ENCODE measurements at places on chromosomes 11 and 22.

- DNase-seq, result no peak
Observed at GRCh38 chr11:5689551-5689983, at the start of gene TRIM22. TSS of gene TRIM22 (plus strand) at chr11:5689790. CDS start at chr11:5696233, 6,443 bp downstream.

DNA sequence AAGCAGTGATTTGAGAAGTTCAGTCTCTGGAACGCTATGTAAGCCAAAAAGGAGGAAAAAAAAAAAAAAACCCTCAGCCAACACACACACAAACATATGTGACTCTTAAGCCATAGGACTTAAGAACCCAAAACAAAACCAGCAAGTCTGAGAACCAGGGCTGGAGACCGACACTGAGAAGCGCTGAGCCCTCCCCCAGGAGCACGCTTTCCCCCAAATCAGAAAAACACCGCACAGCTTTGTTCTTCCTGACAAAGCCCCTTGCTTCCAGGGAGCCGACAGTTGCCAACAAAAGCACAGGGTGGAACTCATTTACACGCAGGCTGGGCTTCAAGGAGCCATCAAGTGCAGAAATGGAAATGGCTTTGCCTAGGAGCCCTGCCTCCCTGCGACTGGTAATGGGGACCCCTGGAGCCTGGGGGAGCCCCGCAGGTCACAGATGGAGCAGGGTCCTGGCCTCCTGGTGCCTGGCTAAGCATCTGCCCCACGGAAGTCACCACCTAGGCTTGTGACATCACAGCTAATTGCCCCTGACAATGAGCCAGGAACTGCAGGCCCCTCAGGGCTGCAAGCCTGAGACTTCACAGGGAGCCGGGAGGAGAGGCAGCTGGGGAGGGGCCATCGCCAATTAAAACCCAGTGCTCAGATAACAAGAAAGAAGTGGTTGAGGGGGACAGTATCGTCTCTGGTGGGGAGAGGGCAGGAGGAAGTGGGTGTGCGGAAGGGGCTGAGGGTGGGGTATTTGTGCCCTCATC is 66.9 kb downstream of the NFAM1 start:
- no peak for DNase-seq

DNA sequence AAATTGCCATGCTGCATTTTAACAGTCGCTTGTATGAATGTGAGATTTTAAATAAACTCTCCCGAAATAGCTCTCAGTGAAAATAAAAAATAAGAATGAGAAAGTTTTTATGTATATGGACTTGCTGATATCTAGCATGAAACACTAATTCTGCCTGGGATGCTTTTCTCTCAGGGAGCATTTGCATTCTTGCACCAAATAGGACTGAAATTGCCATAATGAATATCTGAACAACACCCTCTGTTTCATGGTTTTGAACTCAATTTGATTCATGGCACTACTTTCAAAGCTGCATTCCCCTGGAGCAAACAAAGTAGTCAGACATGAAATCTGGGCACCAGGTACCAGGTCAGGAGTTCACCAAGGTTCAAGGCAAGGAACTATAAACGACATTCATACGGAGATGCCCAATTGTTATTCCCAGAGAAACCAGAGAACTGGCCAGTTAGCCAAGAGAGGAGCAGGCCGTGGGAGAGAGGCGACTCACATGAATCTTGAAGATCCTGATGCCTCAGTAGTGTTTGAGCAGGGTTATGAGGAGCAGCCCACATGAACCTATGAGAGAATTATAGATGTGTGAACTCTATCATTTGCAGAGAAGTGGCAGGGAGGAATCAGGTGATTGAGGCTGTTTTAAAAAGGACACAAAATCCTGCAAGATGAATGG is 270.6 kb upstream of the ZC3H12C start:
- DNase-seq, result no peak

GRCh38 chr11:73916435-73916834 is 34.4 kb upstream of the DNAJB13 start:
- DNase-seq, result no peak

DNA sequence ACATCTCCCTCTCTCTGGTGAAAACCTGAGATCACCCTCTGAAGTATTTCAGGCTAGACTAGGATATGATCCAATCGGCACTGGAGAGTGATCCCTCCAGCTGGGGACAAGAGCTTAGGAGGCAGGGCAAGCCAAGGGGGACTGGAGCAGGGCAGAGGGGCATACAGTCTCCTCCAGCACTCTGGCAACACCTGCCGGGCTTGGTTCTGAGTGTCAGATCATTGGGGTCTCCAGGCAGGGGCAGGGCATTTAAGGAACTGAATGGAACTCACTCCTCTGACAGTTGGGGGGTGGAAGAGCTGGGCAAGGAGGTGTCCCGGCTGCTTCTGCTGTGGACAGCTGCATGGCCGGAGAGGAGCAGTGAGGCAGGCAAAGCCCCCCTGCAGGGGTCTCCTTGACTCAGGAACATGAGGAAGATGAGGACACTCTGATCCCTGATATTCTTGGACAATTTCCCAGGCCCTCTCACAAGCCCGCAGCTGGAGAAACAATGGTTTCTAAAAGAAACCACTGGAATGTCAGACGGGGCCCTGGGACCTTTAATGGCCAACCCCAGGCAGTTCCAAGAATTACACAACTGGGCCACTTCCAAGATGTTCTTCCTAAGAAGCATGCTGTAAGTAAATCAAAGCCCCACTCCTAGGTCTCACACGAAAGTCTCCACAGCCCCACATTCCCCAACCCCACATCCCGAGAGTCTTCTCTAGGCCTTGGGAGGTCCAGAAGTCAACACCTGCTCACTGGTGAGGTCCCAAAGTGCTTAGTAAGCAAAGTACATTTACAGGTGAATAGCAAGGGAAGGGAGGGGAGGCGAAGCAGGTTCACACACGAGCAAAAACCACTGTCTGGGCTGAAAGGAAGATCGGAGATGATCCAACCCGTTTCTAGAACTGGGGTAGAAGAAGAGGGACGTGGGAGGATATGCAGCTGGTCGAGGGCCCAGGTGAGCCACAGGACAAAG is 1.2 kb upstream of the CCDC86 start:
- no peak for DNase-seq

DNA sequence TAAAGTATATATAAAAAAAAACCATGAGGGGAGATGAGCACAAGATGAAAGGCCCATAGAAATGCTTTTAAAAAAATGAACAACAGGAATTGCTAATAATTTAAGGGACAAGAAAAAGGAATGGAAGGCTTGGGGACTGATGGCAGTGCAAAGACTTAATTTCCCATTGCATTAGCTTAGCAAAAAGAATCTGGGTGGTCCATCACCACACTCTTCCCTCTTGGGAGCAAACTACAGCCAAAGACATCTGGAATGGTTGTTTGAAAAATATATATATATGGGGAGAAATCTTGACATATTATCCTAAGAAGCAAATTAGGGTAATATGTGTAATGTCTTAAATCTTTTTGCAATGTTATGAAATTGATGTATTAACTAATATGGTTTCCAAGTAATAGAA is 727.1 kb downstream of the METTL15 start:
- DNase-seq, result no peak

DNA sequence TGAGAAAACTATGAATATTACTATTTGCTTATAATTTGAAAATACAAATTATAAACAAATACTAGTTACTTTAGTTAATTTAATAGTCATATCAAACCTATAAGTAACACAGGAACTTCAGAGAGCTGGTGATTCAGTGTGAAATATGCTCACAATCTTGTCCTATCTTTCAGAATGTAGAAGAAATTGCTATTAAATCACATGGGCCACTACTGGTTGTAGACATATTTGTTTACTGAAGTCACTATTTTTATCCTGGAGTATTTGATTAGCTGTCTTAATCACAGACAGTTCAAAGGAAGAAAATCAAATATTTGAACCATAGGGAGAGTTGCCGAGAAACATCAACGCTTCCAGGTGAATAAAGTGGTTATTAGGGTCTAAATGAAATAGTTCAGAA is 187.6 kb upstream of the ANO3 start:
- no peak for DNase-seq

GRCh38 chr11:78346799-78347198 is 70.8 kb downstream of the GAB2 start:
- no peak for DNase-seq

DNA sequence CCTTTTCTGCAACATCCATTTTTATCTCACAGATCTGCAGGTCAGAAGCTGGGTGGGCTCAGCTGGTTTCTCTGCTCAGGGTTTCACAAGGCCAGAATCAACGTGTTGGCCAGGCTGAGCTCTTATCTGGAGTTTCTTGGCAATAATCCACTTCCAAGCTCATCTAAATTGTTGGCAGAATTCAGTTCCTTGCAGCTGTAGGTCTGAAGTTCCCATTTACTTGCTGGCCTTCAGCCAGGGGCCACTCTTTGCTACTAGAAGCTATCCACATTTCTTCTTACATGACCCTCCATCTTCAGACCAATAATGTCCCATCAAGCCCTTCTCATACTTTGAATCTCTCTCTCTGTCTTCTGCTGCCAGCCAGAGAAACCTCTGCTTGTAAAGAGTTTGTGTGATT is 103.5 kb downstream of the WNT11 start:
- DNase-seq, result no peak

DNA sequence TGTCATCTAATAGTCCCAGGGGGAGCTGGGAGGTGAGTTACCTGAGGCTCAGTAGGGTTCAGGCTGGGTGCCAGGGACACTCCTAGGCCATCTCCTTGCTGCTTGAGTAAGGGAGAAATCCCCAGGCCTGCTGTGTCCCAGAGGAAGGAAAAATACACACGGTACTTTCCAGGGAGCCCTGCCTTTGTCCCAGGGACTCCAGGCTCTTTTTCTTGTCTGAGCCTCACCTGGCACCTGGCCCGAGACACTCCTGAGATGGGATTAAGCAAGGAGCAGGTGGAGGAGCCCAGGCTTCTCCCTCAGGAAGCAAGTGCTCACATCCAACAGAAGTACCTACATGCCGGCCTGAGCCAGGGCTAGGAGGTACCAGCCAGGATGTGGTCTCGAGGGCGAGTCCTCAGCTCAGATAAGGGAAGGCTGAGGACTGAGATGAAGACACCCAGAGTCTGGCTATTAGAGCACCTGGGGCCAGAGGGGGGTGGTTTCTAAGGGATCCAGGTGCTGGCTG is 899 bp upstream of the KLHDC7B start:
- DNase-seq, result no peak

DNA sequence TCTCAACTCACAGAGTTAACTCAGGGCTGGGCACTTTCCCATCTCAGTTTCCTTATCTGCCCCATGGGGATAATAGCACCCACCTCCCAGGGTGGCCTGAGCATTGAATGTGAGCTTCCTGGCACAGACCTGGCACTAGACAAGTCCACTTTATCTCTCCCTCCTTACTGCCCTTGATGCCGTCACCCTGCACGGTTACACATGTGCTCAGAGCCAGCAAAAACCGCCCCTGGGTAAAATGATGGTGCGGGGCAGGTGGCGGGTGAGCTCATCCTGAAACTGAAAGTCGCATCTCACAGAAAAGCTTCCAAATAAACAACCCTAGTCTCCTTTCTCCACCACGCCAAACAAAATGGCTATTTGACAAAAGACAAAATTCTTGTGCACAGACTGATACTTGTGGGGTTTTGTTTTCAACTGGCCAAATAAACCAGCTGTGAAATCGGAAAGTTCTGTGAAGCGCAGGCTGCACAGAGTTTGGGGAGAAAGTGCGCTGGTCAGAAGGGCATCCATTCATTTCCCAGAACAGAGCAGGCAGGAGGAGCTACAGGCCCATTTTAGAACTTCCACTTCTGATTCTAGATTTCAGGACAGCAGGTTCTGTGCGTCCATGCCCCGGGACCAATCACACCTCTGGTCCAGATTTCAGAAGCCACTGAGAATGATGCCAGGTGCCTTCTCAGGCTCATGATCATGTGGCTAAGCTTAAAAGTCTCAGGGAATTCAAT is 138.1 kb downstream of the SHANK2 start:
- no peak for DNase-seq

DNA sequence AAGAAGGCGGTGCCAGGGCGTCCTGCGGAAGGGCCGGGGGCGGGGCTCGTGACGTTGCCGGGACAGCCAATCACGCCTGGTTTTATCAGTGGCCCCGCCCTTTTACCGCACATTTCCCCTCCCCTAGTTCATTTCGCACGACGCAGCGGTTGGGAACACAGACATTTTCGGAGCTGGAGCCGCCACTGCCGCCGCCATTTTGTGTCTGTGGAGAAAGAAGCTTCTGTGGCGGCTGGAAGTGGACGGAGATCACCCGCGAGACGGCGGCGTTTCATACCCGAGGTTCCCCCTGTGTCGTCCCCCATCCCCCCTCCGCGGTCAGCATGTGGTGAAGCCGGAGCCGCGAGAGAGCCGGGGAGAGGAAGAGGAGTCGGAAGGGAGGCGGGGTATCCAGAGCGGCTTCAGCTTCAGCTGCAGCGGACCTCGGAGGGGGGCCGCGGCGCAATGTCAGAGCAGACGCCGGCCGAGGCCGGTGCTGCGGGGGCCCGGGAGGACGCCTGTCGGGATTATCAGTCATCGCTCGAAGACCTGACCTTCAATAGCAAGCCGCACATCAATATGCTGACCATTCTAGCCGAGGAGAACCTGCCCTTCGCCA is at the start of gene PCF11:
TSS of gene PCF11 (plus strand) at position 136 of the 598 bp plus-strand sequence. CDS start at position 445, 309 bp downstream.
- DNase-seq, result no peak

DNA sequence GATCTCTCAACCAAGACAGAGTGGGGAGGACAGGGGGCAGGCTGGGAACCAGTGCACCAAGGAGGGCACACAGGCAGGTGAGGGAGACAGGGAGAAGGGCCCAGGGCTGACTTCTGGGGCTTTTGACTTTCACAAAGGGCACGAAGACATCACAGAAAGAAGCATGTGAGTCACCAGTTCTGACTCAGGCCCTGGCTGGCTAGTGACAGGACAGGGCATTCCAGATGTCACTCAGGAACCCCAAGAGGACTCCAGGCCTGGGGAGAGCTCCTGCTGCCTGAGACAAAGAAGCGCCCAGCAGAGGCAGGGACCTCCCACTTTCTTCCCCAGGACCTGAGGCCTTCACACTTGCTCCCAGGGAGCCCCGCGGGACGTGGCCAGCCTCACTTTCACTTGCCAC is 497.2 kb downstream of the BUD13 start:
- DNase-seq, result no peak

GRCh38 chr22:45602824-45603595 is 68.6 kb upstream of the ATXN10 start:
- DNase-seq, result no peak

- no peak for DNase-seq
Observed at GRCh38 chr11:69252490-69252837, 41.5 kb upstream of the MYEOV start.

GRCh38 chr11:65298655-65299179 is 15.9 kb upstream of the CDC42EP2 start:
- no peak for DNase-seq

DNA sequence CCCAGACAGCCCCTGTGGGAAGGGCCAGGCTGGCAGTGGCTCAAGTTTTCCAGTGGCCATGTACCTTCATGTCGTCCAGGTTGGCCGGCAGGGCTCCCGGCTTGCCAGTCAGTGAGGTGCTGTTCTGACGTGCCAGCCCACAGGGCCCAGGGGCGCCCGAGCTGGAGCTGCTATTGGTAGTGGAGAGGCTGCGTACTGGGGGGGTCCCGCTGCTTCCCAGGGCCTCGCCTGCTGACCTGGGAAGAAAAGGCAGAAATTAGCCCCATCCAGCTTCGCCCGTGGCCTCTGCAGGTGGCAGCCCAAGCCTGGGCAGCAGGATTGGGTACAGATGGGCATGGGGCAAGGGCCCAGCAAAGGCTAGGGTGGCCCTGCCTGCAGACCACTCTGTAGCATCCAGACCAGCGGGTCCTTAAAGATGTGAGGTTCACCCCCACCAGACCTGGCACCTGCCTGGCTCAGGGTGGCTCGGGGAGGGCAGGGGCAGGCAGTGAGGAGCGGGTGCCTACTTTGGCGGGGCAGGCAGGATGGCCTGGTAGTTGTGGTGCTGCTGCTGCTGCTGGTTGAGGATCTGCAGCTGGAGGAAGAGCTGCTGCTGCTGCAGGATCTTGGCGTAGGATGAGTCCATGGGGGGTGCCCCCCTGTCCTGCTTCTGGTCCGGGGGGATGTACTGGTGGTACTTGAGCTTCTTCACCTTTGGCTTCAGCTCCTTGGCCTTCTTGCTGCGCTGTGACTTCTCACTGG is 50.1 kb downstream of the SGSM3 start:
- DNase-seq, result no peak

Data from stimulated activated CD8-positive, alpha-beta memory T cell treated with anti-CD3 and anti-CD28 coated beads, Interleukin-4, amount 100 ng/mL, for 4 hours (primary cell).